NCI-H460 (cell line): ENCODE measurements at places on chromosomes 7 and 10. TPM values are rescaled to one million over a fixed set of nuclear protein-coding genes. Genes with fewer than 3 reads are reported as not detected.

DNA sequence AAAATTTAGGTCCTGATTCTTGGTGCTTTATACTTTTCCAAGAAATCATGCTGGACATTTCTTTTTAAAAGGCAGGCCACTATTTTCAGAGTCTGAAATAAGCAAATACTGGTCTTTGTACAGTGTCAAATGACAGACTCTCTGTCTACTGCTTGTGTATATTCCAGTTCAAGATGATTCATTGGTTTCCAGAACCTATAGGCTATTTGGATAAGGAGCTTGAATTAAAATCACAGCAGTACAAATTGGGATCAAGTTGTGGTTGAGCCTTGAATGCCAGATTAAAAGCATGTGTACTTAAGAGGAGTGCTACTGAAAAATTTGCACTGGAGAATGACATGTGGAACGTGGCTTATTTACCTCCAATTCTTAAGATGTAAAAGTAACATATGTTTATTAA is 10.7 kb downstream of the KMT2E start:
- no peak for DNase-seq

- no peak for DNase-seq
Measured at GRCh38 chr10:43308986-43309385, 42.1 kb upstream of the RASGEF1A start.

GRCh38 chr7:101179713-101180112 is 380 bp downstream of the NAT16 start:
- DNase-seq, result no peak

The MYPN gene
- total RNA-seq, result 5.4 and 6.2 TPM in 2 replicates

GRCh38 chr7:136230210-136230609 is 253.1 kb upstream of the MTPN start:
- DNase-seq, result no peak

DNA sequence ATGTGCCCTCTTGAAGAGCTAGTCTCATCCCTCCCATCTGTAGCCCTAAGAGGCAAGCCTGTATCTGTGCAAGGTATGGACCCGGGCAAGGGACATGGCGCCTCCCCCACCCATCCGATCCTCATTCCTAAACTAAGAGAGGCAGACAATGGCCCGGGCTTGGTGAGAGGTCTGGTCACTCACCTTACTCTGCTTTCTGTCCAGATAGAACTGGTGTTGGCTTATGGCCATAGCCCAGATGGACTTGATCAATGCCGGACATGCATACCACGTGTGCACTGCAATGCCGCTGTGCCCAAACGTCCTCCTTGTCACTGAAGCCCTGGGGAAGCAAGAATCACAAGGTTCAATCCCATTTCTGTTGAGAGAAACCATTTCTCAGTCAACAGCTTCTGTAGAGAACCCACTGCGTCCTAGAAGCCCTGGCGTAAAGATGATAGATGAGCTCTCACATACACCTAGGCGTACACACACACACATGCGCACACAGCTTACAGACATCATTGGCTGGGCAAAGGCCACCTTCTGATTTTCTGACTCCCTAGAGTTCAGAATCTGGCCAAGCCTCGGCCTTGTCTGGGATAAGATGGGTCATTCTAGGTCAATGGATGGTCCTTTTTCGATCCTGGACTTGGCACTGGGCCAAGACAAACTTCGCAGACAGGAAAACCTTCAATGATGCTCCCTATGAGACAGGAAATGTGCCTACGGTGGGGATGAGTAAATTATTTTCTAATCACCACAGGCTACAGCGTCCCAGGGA is 114.6 kb downstream of the PRPF18 start:
- no peak for DNase-seq

DNA sequence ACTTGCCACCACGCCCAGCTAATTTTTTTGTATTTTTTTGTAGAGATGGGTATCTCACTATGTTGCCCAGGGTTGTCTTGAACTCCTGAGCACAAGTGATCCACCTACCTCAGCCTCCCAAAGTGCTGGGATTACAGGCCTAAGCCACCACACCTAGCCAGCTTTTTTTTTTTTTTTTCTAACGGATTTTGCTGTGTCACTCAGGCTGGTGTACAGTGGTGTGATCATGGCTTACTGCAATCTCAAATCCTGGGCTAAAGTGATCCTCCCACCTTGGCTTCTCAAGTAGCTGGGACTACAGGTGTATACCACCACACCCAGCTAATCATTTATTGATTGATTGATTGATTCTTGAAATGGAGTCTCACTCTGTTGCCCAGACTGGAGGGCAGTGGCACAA is 106.0 kb upstream of the TRIM24 start:
- no peak for DNase-seq

DNA sequence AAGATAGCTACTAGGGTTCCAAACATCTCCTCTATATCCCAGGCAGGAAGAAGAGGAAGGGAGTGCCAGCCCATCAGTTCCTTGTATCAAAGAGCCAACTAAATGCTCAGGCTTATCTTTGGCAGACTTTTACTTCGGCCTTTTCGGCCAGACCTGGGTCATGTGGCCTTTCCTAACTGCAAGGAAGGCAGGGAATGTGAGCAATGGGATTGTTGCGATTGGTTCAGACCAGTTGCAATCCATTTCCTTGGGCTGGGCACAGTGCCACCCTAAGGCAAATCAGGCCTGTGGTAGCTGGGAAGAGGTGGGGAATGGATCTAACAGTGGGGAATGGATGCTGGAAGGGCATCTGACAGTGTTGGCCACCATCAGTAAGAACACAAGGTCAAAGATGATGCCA is 109.9 kb downstream of the RPS24 start:
- DNase-seq, result no peak

- DNase-seq, result no peak
Measured at GRCh38 chr7:134645478-134645877, 1.2 kb upstream of the BPGM start.

GRCh38 chr10:121648059-121648458 is 49.8 kb upstream of the FGFR2 start:
- no peak for DNase-seq
